ENCODE measurements at places on chromosomes 16 and 17. TPM values are rescaled to one million over a fixed set of nuclear protein-coding genes. Genes with fewer than 3 reads are reported as not detected.
A peak's percentile ranks its signal among the peaks of the same experiment; 100 is the strongest.

GRCh38 chr17:61128661-61129115 is 271.0 kb upstream of the TBX2 start:
- no peak overlapping the region for H3K4me3 ChIP-seq
- H3K36me3 ChIP-seq, result no peaks in the 10 kb centered on the region
- H3K27ac ChIP-seq, result peak overlapping the region; percentile 63

DNA sequence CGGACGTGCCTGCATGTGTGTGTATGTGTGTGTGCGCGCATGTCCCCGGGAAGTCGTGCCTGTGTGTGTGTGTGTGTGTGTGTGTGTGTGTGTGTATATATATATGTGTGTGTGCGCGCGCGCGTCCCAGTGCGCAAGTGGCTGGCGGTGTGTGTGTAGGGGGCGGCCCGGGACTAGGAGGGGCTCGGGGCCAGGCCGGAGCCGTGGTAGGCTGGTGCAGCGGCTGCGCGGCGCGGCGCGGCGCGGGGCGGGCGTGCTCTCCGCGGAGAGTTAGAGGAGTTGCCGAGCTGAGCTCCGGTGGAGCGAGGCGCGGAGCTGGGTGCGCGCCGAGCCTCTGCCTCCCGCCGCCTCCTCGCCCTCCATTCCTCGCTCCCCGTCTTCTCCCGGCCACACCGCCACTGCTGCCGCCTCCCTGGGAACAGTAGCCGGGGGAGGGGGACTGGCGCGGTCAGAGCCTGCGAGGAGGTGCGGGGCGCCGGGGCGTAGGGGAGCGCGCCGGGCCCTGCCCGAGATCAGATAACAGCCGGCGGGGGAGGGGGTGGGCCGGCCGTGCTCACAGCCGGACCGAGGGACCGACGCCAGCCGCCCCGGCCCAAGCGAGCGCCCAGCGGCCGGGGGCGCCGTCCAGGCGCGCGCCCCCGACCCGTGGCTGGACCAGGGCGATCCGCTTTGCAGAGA is at the start of gene KCNJ12:
KCNJ12 (plus strand) TSS at position 277 of the 678 bp plus-strand sequence. CDS start 38,986 bp downstream, outside the sequence.
- peaks cover 5% of the 10 kb centered on the region for H3K4me1 ChIP-seq
- H3K27me3 ChIP-seq, result peaks cover 37% of the 10 kb centered on the region
- DNase-seq, result no peak
- no peak within 1 kb of the TSS for H3K27ac ChIP-seq

The PMFBP1 gene
- 0.23 TPM for total RNA-seq

The KCNJ18 gene
- total RNA-seq, result not detected

- H3K27me3 ChIP-seq, result no peaks in the 10 kb centered on the region
- H3K4me1 ChIP-seq, result no peaks in the 10 kb centered on the region
- H3K4me3 ChIP-seq, result no peak overlapping the region
- no peaks in the 10 kb centered on the region for H3K36me3 ChIP-seq
- H3K27ac ChIP-seq, result no peak overlapping the region
Observed at GRCh38 chr16:7330709-7331108, 1.9 kb upstream of the RBFOX1 start.

DNA sequence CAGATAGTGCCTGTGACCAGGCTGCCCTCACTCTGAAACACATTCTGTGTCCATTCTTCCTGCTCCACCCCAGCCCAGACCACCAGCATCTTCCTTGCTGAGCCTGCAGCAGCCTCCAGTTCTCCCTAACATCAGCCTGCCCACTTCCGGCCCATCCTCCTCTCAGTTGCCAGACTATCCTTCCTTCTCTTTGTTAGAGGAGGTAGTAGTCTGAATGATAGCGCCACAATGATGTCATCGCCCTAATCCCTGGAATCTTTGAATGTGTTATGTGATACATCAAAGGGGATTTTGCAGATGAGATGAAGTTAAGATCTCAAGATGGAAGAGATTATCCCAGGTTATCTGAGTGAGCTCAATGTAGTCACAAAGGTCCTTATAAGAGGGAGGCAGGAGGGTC is 3.2 kb upstream of the ZDHHC1 start:
- H3K36me3 ChIP-seq, result no peaks in the 10 kb centered on the region
- DNase-seq, result no peak
- peaks cover 11% of the 10 kb centered on the region for H3K4me1 ChIP-seq
- H3K27ac ChIP-seq, result no peak overlapping the region

DNA sequence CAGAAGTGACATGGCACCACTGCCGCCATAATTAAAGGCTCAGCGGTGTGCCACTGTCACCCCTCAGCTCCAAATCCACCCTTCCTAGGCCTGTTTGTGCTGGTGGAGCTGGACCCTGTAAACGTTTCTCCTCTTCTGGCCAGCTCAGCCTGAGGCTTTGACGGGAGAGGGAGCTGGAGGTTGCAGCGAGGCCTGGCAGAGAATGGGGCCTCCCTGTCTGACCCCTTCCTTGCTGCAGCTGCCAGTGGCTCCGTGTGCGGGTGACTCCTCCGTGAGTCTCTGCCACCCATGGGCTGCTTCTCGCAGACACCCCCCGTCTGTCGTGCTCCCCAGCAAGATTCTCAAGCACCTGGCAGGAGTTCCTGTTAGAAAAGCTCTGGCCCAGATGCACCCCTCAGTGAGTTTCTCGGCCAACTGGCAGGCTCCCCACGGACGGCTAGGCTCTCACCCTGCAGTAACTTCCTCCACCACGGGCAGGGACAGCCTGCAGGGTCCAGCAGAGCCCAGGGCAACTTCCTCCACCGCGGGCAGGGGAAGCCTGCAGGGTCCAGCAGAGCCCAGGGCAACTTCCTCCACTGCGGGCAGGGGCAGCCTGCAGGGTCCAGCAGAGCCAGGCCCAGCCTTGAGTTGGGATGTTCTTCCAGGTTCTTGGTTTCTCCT is 4.7 kb upstream of the CHMP6 start:
- no peaks in the 10 kb centered on the region for H3K36me3 ChIP-seq
- DNase-seq, result peak; percentile 66
- no peaks in the 10 kb centered on the region for H3K27me3 ChIP-seq
- no peak overlapping the region for H3K27ac ChIP-seq

The SKAP1 gene
- total RNA-seq, result 5.1 TPM

GRCh38 chr16:17294856-17295255 is 175.9 kb downstream of the XYLT1 start:
- no peak overlapping the region for H3K27ac ChIP-seq
- H3K36me3 ChIP-seq, result no peaks in the 10 kb centered on the region
- H3K4me1 ChIP-seq, result no peaks in the 10 kb centered on the region
- no peak for DNase-seq

The SMIM5 gene
- 0.84 TPM for total RNA-seq

DNA sequence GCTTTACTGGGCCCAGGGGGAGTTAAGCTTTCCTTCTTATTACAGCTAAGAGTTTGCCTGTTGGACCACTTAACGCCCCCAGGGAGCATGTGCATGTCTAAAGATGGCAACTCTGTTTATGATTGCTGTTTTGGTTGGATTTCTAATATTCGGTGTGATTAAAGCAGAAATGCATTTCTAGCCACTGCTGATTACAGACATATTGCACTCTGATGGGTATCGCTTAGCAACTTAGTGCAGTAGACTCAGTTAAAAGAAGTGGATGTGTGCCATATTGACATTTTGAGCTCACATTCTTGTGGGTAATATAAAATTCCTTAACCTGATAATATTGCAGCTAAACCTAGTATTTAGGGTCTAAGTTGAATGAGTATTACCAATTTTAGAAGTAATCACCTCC is 4.2 kb downstream of the NF1 start:
- no peak overlapping the region for H3K4me3 ChIP-seq
- peaks cover 9% of the 10 kb centered on the region for H3K4me1 ChIP-seq

DNA sequence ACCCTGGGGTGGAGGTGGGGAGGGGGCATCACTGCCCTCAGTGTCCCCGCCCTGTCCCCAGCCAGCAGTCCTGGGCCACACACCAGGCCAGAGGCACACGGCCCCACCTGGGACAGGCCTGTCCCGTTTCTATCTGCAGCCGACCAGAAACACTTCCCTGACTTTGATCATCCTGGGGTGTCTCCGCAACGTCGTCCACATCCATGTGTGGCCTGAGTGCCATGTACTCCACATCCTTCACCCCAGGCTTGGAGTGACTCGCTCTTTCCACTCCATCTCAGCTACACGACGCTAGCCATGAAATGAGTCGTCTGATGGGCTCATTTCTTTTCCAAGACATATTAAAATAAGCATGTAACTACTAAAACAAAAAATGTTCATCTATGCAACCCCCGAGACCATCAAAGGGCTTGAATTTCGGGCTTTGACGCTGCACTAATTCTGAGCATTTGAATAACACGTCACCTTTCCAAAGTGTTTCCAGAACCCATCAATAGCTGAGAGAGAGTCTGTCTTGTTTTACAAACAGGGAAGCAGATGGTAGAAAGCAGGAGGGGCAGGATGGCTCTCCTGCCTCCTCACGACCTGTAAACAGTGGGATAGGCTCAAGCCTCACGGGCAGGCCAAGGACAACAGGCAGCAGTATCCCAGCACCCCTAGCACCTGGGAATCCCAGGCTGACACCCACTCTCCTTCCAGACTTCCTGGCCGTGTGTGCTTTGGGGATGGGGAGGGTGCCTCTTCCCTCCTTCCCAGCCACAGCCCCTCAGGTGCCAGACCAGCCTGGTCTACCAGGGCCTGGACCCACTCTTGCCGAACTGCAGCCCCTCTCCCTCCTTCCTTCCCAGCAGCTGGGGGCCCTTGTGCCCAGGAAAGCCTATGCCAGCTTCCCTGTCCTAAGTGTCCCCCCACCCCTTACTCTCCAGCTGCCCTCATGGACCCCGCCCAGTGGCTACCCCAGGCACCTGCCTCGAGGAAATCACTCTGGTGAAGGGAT is 20.0 kb upstream of the RASD1 start:
- no peaks in the 10 kb centered on the region for H3K36me3 ChIP-seq
- H3K27ac ChIP-seq, result no peak overlapping the region
- H3K4me1 ChIP-seq, result no peaks in the 10 kb centered on the region

GRCh38 chr16:55403464-55403863 is 75.5 kb upstream of the MMP2 start:
- peaks cover 20% of the 10 kb centered on the region for H3K27me3 ChIP-seq
- H3K27ac ChIP-seq, result no peak overlapping the region
- no peaks in the 10 kb centered on the region for H3K36me3 ChIP-seq
- no peak for DNase-seq
- H3K4me1 ChIP-seq, result no peaks in the 10 kb centered on the region

The ARHGDIG gene
- 1.3 TPM for total RNA-seq

GRCh38 chr16:34803683-34804416 is 1344.4 kb downstream of the TP53TG3F start:
- no peak overlapping the region for H3K4me3 ChIP-seq
- no peak overlapping the region for H3K27ac ChIP-seq
- H3K36me3 ChIP-seq, result no peaks in the 10 kb centered on the region
- no peaks in the 10 kb centered on the region for H3K27me3 ChIP-seq

Measured in upper lobe of right lung (tissue), 1 donor.